ENCODE measurements at places on chromosomes 7 and 10.

DNA sequence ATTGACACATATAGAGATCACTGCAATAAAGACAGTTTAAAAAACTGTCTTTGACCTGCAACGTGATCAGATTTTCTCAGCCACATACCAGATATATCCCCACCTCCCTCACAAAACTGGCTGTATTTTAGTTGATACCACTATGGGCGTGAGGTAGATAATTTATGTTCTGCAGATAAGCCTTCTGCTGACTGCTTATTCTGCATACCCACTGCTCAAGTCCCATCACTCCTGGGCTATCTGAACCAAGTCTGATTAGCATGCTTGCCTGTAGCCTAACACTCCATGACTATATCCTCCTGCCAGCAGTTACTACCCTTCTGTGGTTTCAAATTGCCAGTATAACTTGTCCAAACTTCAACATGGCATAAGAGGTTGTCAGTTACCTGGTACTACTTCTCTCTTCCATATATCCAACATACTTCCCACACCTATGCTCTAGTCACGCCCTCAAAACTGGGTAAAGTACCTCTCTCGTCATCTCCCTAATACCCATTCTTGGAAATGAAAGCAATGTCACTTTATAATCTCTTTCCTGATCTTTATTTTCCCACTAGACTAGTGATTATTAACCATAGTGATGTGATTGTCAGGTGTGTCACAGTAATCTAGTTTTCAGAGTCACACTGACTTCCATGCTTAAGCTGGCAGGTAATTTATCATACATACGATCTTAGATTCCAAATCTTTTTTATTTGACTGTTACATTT, 70.7 kb downstream of the MALSU1 start:
- no peak for DNase-seq

DNA sequence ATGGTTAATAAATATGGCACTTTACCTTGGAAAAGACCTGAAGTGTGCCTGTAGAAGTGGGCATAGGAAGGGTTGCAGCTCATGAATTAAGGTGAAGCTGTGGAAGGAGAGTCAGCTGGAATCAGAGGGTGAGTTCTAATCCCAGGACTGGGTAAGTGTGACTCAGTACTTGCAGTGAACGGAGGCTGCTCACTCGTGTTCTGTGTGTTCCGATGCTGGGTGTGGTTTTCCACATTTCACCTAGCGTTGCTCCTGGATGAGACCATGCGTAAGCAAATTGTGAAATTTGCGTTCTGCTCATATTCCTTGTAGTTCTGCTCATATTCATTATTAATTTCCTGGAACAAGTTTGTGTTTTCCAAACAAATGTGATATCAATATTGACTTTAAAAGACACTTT, 22.4 kb upstream of the TMEM236 start:
- no peak for DNase-seq

GRCh38 chr7:151993977-151994676, 31.3 kb upstream of the GALNT11 start:
- peak; percentile 7 for DNase-seq

DNA sequence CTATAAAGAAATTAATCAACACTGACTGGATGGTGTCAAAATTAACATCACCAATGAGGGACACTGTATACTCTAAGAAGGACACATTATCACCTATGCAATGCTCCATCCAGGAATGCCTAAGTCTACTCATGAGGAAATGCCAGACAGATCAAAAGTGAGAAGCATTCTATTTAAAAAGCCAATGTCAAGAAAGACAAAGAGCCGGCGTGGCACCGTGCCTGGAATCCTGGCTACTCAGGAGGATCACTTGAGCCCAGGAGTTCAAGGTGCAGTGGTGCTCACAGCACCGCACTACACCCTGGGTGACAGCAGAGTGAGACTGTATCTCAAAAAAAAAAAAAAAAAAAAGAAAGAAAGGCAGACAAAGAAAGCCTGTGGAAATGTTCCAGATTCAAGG, 45.5 kb upstream of the ANAPC16 start:
- peak; percentile 71 for DNase-seq

DNA sequence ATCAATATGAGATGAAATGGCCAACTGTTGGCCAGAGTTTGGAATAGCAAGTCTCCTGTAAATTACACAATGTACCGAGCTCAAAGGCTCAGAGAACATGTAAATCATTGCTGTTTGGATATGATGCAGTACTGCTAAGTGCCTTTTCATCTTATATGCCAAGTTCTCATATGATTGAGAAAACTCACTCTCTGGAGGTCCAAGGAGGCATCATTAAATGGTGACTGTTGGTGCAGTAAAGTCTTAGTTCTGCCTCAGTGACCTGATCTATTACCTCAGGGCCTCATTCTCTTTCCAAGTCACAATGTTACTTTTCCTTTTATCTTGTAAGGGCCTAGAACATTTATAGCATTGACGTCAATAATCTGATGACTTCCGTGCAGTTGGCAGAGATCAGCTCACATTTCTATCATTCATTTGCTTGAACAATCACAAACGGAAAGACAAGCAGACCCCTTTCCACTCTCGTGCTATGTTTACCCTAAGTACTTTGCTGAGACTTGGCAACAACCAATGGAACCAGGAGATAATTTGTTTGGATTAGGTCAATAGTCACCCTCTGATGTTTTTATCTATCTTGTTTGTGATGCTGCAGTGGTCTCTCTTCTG, 32.6 kb upstream of the PDK4 start:
- peak; percentile 93 for DNase-seq

DNA sequence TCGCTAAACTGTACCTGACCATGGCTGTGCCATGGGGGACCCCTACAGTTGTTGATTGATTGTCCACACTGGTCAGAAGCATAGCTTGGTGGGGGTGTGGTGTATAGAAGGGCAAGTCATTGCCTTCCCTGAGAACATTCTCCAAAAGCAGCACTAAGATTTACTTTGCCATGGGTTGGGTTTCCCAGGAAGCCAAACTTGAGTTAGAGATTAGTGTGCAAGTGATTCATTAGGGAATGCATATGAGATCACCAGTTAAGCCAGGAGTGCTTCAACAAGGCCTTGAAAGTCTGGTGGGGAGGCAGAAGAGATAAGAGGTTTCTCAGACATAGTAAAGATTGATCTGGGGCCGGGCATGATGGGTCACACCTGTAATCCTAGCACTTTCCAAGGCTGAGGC, 21.4 kb upstream of the TPST1 start:
- DNase-seq: peak; percentile 96

DNA sequence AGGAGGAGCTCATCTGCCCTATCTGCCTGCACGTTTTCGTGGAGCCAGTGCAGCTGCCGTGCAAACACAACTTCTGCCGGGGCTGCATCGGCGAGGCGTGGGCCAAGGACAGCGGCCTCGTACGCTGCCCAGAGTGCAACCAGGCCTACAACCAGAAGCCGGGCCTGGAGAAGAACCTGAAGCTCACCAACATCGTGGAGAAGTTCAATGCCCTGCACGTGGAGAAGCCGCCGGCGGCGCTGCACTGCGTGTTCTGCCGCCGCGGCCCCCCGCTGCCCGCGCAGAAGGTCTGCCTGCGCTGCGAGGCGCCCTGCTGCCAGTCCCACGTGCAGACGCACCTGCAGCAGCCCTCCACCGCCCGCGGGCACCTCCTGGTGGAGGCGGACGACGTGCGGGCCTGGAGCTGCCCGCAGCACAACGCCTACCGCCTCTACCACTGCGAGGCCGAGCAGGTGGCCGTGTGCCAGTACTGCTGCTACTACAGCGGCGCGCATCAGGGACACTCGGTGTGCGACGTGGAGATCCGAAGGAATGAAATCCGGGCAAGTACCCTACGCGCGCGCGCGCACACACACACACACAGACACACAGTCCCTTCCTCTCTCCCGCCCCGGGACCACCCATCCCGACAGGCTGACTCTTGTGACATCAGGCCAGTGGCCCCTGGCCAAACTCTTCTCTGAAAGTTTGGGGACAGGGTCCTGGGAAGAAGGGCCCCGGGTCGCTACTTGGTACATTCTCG, 538 bp downstream of the TRIM8 start:
- peak; percentile 70 for DNase-seq

- peak; percentile 72 for DNase-seq
Observed at GRCh38 chr7:12389089-12389700, 14.5 kb downstream of the VWDE start.

DNA sequence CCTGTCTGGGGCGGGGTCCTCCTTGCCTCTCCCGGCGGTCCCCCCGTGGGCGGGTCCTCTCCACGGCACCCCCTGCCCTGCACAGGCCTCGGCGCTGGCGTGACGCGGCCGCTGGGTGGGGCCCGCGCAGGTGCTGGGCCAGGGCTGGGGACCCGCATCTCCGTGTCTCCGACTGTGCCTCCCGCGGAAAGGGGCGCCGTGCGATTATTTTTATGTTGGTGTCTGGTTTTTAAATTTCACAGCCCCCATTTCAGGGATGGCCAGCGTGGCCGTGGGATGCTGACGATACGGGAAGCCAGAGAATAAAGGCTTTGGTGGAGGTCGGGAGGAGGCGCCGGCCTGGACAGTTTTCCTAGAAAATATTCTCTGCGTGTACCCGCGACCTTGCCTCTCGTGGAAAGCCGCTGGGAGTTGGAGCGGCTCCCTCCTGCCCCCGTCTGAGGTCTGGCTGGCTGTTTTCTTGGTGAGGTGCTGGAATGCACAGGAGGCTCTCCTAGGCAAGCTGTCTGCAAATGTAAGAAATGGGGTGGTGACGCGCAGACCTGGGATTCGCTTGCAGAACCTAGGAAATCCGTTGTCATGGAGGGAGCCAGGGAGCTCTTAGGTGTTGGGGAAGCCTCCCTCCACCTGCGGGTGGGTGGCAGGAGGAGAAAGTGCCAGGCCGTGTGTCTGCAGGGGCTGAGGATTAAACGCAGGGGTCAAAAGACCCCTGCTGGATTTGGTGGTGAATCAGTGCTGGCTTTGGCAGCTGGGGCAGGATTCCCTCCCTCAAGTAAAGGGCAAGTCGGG, 28.7 kb upstream of the JAKMIP3 start:
- peak; percentile 11 for DNase-seq

- peak; percentile 7 for DNase-seq
Observed at GRCh38 chr7:36601601-36602000, 122.7 kb downstream of the AOAH start.

GRCh38 chr10:12780634-12781601, 220.6 kb downstream of the CCDC3 start:
- no peak for DNase-seq

GRCh38 chr10:56586461-56586891, 225.4 kb upstream of the ZWINT start:
- DNase-seq: no peak

DNA sequence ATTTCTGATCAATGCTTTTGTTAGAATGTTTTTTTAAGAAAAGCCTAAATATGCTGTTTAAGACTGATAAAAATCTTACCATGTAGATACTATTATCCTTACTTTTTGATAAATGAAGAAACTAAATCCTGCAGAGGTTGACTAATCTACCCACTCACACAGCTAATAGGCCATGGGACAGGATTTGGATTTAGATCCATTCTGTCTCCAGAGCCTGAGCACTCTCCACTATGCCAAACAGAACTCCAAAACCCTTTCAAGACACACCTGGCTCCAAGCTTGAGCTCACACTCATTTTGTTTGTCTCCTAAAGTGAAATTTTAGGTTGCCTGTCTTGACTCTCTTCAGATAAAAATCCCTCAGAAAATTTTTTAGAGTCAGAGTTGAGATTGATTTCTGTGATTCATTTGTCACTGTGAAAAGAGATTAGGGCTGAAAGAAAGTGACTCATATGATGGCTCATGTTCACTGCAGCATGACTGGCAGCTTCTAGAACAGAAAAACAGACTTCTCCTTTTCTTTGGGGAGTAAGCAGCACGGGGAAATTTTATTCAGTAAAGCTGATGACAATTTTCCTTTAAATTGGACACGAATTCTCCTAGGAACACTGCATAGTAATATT, 132.3 kb upstream of the POT1 start:
- DNase-seq: peak; percentile 44

DNA sequence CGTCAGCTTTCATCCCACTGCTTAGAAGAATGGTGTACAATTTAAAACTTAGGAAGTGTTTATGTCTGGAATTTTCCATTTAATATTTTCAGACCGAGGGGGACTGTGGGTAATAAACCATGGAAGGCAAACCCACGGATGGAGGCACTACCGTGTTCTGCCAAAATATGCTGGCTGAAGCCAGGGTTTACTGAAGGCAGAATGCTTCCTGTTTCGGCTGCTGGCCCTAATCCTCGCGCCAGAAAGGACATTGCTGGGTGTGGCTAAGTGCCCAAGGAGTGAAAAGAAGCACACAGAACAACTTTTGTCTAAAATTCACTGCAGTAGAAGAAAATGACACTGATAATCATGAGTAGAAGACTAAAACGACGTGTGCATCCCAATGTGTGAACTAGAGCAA, 32.3 kb downstream of the PITRM1 start:
- no peak for DNase-seq

- no peak for DNase-seq
Observed at GRCh38 chr7:135537905-135538304, 19.8 kb upstream of the NUP205 start.
